ENCODE measurements at places on chromosomes 13 and 19.

DNA sequence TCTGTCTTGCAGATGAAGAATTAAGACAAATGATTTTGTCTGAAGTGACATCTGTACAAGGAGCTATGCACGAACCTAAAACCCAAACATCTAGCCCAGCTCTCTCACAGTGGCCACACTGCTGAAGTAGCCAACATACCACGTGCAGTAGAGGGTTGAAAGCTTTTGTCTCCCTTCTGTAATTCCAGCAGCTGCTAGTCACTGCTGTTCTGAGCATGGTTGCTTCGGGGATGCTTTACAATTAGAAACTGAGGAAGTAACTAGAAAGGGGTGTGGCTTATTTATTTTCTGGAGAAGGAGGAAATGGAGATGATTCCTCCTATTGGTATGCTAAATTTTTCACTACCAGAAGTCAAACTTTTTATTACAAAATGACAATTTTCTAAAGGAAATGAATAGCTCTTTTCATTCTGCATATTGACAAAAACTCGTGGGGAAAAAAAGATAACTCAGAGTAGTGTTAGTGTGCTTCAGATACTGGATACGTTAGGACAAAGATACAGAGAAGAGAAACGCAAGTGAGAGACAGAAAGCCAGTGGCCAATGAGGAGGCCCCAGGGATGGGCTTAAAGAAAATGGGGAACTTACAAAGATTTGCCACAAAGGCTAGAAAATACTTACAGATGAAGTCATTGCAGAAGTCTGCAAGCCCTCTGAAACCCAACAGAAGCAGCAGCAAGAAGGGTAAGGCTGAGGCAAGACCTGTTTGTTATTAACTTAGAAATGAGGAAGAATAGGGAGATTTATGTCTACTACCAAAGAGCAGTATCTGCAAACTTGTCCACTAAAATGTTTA lies 192.7 kb upstream of the MIR17HG start:
- DNase-seq = peak; percentile 53

GRCh38 chr13:102965802-102966201 lies 100.4 kb downstream of the SLC10A2 start:
- no peak for DNase-seq

DNA sequence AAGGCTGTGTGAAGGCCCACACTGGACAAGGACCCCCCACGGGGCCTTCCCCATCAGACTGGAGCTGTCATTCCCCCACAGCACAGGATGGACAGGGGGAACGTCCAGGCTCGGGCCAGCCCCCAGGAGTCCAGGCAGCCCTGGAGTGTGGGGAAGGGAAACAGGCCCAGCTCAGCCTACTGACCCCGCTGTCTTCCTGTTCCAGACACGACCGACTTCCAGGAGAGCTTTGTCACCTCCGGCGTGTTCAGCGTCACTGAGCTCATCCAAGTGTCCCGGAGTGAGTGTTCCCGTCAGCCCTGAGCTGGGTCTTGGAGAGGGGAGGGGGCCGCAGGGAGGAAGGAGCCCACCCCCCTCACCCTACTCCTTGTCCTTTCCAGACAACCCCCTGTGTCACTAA lies 47.0 kb downstream of the SMIM24 start:
- no peak for DNase-seq

GRCh38 chr19:33124207-33125098 lies 7.5 kb upstream of the WDR88 start:
- DNase-seq = no peak

DNA sequence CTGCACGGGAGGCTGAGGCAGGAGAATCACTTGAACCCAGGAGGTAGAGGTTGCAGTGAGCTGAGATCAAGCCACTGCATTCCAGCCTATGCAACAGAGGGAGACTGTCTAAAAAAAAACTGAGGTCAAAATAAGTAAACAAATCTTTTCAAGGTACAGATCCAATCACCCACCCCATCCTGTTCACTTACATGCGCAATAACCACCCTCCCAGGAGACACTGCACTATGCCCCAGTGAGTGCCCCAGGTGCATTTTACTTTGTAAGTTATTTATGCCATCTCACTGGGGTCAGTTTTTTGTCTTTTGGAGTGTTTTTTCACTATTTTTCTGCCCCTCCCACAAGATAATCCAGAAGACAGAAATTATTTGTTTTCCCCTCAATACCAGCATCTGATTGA lies 6.9 kb upstream of the ZNF253 start:
- no peak for DNase-seq

DNA sequence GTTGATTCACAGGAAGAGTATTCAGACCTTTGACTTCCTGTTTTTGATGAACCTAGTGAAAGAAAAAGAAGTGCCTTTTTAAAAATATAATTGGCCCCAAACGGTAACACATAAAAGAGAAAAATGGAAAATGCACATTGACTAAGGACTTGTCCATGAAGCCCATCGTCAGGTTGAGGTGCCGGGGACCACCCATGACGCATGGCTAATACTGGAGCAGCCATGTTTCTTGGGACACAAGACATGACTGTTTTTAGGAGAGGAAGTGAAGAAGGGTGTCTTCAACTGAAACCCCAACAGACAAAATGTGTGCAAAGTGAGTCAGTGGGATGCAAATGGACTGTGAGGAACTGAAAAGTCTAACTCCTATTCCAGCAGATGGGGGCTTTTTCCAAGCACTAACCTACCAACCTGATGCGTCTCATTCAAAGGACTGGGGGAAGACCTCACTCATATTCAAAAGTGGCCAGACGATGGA lies 459.4 kb downstream of the FOXO1 start:
- DNase-seq = no peak

- DNase-seq = no peak
These were observed 23.0 kb downstream of the CUL4A start for GRCh38 chr13:113232208-113233003.

DNA sequence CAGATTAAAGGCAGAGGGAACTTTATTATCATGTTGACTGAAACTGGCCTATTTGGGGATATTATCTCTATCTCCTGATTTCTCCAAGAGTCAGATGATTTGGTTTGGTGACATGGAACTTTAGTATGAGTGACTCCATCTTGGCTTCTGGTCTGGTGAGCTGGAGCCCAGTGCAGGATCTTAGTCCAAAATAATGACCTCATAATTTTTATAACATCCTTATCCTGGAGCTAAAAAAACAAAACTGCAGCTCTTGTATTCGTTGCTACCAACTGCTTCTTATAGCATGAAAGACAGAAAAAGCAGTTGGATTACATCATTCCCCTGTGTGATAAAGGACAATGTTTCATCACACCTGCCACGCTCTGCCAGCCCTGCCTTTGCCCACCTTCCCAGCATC lies 39.3 kb upstream of the RNF17 start:
- no peak for DNase-seq

GRCh38 chr13:77300176-77301037 lies 26.5 kb downstream of the MYCBP2 start:
- peak; percentile 9 for DNase-seq

DNA sequence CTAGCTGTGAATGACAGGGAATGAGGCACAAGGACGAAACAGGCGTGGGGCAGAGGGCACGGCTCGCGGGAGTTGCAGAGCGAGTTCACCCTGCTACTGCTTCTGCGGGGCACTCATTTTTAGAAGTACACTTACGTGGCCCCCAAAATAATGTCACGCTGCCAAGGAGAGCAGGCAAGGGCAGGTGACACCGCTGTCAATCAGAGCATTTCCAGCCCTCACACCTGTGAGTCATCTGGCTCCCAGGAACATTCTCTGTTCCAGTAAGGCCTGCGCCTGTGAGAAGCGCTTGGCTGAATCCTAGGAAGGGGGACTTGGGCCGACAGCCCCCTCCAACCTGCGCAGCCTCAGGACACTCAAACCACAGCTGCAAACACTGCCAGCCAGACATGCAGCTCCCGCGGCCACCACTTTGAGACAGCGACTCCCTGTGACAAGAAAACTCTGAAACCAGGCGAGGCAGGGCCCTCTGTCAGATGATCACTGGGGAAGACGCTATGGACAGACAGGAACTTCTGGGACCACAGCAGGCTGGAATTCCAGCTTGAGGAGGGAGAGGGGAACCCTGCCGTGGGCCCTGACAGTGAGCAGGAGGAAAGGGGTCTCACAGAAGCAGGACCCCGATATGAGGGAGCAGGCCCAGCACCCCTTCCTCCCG lies 12.7 kb downstream of the DOT1L start:
- no peak for DNase-seq

GRCh38 chr19:14566712-14567077 lies 5.2 kb downstream of the NDUFB7 start:
- no peak for DNase-seq

DNA sequence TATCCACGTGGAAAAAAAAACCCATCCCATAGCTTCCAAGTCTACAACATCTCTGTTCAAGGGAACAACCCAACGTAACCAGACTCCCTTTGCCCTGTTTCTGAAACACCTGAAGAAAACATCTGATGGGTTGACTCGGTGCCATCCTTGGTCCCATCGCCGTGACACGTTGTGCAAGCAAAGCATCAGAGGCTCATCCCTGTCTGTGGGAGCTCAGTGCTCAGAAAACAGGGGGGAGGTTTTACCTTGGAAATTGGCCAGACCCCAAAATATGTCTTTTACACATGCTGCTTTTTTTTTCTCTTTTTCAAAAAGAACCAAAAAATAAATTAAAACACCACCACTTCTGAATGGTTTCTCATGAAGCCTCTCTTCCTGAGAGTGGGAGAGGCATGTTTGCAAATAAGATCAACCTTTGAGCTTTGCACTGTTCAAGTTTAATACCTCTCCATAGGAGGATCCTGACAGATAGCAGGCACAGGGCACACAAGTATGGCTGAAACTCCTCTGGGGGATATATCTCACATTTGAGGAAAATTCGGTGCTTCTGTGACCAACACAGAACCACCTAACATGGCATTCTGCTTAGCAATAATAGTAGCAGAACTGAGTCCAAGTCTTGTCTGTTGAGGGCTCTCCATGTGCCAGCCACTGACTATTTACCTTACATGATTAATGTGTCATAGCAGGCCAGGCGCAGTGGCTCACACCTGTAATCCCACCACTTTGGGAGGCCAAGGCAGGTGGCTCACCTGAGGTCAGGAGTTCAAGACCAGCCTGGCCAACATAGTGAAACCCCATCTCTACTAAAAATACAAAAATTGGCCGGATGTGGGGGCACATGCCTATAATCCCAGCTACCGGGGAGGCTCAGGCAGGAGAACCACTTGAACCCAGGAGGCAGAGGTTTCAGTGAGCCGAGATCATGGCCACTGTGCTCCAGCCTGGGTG lies 7.0 kb upstream of the PVR start:
- no peak for DNase-seq

GRCh38 chr13:50594276-50595051 lies 249.0 kb downstream of the DLEU7 start:
- peak; percentile 48 for DNase-seq

DNA sequence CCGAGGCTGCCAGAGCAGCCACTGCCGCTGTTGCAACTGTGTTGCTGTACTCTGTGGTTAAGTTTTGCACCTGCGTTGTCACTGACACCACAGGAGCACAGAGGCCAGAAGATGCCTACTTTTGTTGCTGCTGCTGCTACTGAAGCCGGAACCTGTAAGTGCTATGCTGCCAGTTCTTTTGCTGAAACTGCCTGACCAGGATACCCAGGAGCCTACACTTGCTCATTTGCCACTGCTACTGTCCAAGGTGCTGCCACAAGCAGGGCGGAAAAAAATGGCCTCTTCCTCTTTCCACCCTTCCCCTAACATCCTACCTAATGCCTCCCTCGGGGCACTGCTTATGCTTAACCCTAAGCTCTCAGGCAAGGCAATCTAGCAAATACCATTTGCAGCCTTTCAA lies 29.0 kb upstream of the NBEA start:
- DNase-seq = peak; percentile 76

- DNase-seq = no peak
These were observed 261.0 kb downstream of the GPC5 start for GRCh38 chr13:91659256-91660075.

- DNase-seq = no peak
These were observed 9.4 kb upstream of the ZNF444 start for GRCh38 chr19:56131651-56132050.

- no peak for DNase-seq
These were observed 221.5 kb downstream of the RGCC start for GRCh38 chr13:41678848-41679247.

DNA sequence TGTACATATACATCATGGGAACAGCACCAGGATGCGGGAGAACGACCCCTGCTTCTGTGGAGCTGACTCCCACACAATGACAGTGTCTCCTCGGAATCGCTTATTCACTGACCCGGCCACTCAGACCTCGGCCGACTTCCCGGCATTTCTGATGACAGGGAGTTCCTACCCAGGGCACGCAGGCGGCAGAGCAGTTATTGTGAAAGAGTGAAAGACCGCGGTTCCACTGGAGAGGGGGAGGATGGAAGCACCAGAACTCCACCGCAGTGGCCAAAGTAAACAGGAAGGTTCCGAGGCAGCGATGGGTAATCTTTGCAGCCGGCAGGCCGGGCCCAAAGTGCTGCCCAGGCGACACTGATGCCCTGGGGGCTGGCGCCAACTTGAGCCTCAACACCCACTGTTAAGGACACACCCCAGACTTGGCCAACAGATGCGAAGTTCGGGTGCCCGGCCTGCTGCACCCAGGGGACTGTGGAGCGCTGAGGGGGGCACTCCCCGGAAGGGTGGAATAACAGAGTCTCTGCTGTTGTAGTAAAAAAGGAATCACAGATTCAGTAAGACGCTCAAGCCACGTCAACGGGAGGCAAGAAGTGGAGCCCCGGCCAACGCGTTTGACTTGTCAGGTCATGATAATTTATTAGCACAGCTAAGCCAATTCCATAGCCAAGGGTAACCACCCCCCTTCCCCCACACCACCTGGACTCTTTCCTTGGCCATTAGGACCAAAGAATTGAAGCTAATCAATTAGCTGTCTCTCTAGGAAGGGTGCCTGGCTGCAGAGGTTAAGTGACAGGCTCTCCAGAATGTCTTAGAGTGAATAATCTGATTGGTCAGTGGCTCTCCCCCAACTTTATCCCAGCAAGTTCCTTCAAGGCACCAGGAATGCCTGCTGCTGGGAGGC lies 5.8 kb downstream of the MLLT1 start:
- DNase-seq = no peak

- DNase-seq = peak; percentile 72
These were observed 57.1 kb downstream of the IER2 start for GRCh38 chr19:13207237-13207845.

- DNase-seq = no peak
These were observed 6.5 kb upstream of the TNFSF9 start for GRCh38 chr19:6524311-6524710.

DNA sequence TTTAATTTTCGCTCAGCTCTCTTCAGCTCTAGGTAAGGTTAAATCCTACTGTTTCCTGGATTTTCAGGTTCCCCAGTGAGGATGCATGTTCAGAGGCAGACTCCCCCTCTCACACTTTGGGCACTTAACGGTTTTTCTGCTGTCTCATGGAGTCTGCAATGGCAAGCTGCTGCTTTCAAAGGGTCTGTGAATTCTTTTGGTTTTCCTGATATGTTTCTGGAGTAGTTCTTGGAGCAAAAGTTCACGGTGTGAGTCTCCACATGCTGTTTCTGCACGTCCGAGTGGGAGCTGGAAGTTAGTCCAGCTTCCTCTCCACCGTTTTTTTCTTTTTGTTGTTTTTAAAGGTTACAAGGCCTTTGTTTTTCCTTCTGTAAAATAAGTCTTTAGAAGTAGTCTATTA lies 35.4 kb downstream of the DNAJC15 start:
- no peak for DNase-seq

- DNase-seq = no peak
These were observed 66.2 kb downstream of the GNG7 start for GRCh38 chr19:2636141-2636896.

Measured in GM23338 (cell line).